Choroid plexus epithelial cell (primary cell): ENCODE measurements at places on chromosomes 1 and 21.

- DNase-seq = no peak
Observed at GRCh38 chr1:151993084-151993733, 450 bp downstream of the S100A10 start.

DNA sequence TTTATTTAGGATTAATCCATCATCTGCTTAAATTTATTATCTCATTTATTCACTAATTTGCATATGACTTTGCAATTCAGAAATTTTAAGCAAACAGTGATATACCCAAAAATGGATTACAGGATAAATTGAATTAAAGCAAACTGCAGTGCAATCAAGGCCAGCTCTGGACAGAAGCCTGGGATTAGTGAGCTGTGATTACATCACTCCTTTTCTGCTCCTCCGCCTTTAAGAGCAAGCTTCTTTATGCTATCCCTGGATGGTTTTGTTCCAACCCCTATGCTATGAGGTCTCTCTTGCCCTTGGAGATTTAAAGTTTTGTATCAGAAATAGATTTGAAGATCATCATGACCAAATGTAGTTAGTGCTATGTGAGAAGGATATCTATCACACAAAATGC lies 32.6 kb downstream of the GPR52 start:
- no peak for DNase-seq

- DNase-seq = no peak
Observed at GRCh38 chr21:39630827-39631226, 18.1 kb downstream of the B3GALT5 start.

DNA sequence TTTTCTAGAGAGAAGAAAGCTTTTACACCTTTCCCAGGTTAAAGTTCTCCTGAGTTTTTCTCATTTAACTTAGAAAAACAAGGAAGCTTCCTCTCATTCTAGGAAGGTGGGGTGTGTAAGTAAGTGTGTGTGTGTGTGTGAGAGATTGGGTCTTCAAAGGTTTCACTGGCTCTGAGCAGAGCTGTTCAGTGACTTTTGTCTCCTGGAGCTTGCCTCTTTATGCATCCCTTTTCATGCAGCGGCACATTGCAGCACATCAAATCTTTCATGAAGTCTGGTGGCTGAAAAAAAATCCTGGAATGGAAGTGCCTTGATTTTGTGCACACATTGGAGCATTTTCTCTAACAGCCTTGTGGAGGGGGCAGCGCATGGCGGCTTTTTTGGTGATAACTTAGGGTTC lies 3.4 kb downstream of the GPA33 start:
- no peak for DNase-seq

DNA sequence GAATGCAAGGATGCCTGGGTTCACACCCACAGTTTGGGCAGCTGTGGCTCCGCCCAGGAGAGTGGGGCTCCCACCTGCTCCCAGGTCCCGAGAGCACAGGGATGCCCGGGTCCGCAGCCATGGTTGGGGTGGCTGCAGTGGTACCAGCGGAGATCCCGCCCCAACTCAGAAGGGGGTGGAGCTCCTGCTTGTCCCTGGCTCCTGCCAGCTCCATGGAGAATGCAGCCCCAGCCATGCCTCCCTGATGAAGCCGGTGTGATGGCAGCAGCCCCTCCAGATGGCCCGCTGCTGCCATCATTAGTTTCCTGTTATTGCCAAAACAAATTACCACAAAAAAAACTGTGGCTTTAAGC lies 113.1 kb upstream of the RUNX3 start:
- no peak for DNase-seq

- no peak for DNase-seq
Observed at GRCh38 chr1:145716641-145717345, 2.5 kb upstream of the CD160 start.

DNA sequence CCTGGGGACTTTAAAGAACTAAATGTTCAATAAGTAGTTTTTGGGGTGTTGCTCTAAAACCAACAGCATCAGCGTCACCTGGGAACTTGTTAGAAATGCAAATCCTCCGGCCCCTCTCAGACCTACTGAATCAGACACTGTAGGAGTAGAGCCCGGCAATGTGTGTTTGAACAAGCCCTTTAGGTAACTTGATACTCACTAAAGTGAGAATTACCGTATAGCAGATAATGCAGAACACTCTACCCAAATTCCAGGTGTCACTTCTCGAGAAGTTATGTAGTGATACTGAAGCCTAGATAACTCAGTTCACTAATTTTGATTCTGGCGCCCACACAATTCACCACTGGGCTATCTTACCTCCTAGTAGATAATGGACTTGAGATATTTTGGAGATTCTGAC lies 3.7 kb upstream of the DPT start:
- no peak for DNase-seq

DNA sequence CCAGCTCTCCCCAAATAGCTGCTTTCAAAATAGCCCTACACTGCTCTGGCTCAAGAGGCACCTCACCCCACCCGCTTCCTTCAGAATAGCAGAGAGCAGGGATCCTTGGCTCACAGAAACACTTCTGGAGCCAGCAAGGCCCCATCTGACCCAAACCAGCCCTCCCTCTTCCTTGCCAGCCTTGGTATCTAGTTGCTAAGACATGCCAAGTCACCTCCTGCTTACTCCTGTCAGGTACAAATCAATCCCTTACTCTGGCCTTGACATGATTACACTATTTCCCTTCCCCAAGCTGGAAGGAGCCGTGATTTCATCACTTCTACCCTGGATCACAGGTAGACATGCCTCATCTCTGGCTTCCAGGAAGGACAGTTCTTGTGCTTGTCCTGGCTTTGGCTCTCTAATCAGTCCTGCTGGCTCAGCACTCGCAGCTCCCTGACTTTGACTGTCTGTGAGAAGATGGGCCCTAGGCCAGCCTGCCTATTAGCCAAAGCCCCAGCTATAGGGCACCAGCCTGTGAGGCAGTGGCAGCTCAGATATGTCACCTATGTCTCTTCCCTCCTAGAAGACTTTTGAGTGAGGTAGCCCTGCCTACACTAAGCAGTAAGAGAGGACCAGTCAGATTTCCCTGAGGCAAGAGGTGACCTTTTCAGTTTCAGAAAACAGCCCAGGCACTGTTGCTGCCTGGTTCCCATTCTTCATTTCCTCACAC lies 8.9 kb upstream of the MUTYH start:
- DNase-seq = no peak

DNA sequence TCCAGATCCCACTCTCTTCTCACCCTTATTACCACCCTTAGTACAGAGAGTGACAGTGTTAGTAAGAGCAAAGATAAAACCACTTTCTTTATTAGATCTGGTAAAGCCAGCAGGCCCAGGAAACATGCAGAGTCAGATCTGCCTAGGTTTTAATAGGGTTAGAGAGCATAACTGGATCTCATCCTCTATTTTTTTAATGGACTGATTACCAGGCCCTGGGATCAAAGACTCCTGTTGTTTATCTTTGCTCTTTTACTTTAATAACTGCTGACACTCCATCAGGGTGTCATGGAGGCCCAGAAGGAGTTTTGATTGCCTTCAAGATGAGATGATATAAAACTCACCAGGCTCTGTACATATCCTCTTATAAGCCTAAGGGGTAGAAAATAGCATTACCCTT lies 45.3 kb upstream of the RGS5 start:
- DNase-seq = no peak

GRCh38 chr1:2315674-2316450 lies 75.5 kb downstream of the MORN1 start:
- no peak for DNase-seq

GRCh38 chr1:77065693-77066342 lies 153.4 kb downstream of the PIGK start:
- no peak for DNase-seq

GRCh38 chr1:72606216-72606810 lies 324.0 kb upstream of the NEGR1 start:
- no peak for DNase-seq

GRCh38 chr1:205589046-205589445 lies 42.8 kb downstream of the ELK4 start:
- no peak for DNase-seq

GRCh38 chr1:209900734-209901133 lies 37.3 kb upstream of the SYT14 start:
- DNase-seq = no peak

- no peak for DNase-seq
Observed at GRCh38 chr1:88141499-88142074, 542.5 kb upstream of the PKN2 start.

- DNase-seq = no peak
Observed at GRCh38 chr1:53277326-53277725, 39.0 kb upstream of the MAGOH start.

GRCh38 chr1:207284209-207284897 lies 37.1 kb upstream of the CD55 start:
- DNase-seq = peak; percentile 30
